ENCODE measurements at places on chromosomes 6 and 20. TPM values are rescaled to one million over a fixed set of nuclear protein-coding genes. Genes with fewer than 3 reads are reported as not detected.

Gene MUC22
- not detected for total RNA-seq

Gene ROS1
- not detected for total RNA-seq

Gene TRAPPC3L
- not detected for total RNA-seq

DNA sequence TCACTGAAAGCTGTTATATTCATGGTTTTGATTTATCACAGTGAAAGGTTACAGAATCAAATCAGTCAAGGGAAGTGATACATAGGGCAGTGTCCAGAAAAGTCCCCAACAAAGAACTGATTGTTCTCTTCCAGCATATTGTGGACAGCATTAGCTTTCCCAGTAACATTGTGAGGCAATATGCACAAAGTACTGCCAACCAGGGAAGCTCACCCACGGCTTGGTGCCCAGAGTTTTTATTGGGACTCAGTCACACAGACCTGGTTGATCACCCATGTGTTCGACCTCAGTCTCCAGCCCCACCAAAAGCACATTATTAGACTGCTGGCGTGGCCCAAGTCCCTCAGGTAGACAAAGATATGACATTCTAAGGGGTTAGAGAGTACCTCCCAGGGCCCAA, 76.0 kb downstream of the LCA5 start:
- no peaks in the 10 kb centered on the region for H3K36me3 ChIP-seq
- DNase-seq, result no peak
- no peaks in the 10 kb centered on the region for H3K4me1 ChIP-seq

DNA sequence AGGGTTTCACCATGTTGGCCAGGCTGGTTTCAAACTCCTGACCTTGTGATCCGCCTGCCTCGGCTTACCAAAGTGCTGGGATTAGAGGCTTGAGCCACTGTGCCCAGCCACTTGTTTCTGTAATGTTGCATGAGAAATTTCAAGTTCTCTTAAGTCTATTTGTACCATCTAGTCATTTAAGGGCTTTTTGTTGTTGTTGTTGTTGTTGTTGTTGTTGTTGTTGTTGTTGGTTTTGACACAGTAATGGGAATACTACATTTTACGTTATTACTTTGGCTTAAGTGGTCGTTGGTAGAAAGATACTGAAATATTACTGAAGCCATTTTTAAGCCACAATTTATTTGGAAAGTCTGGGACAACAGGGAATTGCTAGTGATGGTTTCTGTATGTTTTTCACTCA, 52.0 kb downstream of the CSE1L start:
- no peak for DNase-seq
- H3K36me3 ChIP-seq, result peaks cover 56% of the 10 kb centered on the region
- no peak overlapping the region for H3K4me3 ChIP-seq
- H3K27me3 ChIP-seq, result no peaks in the 10 kb centered on the region
